ENCODE measurements at places on chromosomes 16 and 17.

- no peak for DNase-seq
Observed at GRCh38 chr16:648071-648780, 939 bp upstream of the WDR90 start.

- DNase-seq: no peak
Observed at GRCh38 chr17:44872131-44872768, 24.6 kb downstream of the HIGD1B start.

DNA sequence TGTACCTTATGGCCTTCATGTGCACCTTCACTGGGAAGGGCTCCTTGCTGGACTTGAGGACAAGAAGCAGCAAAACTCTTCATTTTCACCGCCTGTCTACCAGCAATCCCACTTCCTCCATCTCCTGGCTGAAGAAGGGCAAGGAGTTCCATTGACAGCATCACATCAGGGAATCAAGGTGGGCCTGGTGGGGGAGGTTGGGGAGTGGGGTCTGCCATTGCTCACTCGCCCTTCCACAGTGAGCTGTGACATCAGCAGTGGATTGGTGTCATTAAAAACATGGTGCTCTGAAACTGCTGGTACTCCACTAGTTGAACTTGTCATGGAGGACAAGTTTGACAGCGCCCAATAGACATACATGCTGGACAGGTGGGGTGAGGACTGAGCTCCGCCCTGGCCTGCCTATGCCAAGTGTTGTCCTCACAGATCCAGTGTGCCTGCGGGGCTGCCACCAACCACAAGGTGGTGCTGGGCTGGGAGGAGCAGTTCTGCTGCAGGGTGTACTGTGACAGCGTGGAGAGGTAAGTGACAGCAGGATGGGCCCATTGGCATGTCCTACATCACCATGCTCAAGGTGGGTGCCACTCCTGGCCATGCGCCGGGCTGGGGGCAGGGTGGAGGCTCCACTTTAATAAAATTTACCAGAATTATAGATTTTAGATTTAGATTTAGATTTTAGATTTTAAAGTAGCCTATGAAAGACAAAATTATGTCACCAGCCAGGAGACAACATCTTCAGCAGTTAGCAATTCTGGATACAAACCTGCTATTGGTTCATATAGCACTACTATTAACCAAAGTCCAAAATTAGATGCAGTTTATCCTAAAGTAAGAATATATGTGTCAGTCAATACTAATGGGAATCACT lies 1729.1 kb downstream of the TP53TG3F start:
- no peak for DNase-seq

- no peak for DNase-seq
Observed at GRCh38 chr16:12341423-12341822, 364.9 kb downstream of the SNX29 start.

DNA sequence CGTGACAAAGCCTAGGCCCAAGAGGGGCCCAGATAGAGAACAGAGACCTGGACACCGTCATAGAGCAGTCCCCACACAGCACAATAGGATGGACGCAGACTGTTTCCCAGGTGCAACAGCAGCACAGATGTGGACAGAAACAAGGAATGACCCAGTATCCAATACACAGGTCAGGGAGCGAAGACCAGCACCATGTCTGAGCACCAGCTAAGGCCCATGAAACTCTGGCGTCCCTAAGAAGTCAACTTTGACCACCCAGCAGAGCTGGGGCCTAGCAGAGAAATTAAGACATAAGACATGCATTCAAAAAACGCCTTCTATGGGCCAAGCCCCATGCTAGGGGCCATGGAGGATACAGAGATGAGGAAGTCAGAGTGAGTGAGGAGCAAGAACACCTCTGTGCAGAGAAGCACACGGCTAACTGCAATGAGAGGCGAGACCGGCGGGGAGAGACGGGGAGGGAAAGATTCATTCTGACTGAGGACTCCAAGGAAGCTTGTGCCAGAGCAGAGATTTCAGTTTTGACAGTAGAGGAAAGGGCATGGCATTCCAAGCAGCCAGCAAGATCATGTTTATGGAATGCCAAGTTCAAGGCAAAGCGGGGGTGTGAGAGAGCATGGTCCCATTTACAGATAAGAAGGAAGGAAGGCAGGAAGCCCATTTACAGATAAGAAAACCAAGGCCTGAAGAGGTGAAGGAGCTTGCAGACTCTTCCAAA lies 50.8 kb downstream of the PITPNM3 start:
- DNase-seq: no peak

DNA sequence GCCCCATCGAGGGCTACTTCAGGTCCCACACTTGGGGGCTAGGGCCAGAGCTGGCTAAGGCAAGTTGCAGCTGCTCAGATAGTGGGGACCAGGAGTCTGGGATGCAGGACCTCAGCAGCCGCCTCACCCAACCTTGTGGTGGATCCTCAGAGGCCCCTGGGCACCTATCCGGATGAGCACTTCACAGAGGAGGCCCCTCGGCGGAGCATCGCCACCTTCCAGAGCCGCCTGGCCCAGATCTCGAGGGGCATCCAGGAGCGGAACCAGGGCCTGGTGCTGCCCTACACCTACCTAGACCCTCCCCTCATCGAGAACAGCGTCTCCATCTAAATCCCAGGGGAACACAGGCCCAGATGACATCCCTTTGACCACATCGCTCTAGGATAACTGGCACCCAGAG lies 9.4 kb downstream of the ALOX15B start:
- no peak for DNase-seq

DNA sequence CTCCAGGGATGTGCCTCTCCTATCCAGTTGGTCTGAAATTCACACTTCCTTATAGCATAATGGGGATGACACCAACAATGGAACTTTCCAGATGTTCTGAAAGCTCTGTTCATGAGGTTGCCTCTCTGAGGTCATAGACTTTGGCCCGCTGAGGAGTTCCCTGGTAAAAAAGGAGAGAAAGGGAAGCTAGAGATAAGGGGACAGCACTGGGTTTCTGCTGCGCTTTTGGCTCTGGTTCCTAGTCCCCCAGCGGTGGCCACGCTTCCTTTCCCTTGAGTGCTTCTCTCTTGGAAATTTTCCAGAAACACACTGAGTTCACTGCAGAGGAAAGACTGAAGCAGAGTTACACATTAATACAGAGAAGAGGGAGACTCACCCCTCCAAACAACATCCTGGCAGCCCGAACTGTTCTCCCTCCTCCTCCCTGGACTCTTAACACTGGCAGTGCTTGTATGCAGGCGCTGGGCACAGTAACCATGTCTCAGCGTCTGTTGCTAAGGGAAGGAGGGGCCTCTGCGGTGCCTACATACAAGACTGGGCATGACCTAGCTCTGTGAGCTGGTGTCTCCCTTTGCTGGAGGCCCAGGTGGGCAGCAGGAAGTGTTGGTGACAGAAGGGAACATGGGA lies at the start of gene DNAH3:
DNAH3 (minus strand) TSS at position 472 of the 627 bp plus-strand sequence. CDS start 527 bp downstream, outside the sequence.
- DNase-seq: no peak

DNA sequence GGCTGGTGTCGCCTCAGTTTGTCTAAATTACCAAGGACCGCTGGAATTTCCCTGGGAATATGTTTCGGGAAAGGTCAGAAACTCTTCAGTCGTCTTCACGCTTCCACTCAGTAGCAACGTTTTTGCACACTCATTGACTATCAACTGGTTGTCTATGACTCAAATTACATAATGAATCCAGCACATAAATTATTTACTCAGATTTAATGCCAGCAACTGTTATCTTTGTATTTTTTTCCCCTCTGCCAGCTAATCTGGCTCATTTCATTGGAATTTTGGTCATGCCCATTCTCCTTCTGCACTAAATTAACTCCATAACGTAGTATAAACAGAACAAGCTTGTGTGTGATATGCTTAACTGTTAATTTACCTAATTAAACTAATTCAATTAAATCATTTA lies 372.7 kb upstream of the ZFHX3 start:
- no peak for DNase-seq

DNA sequence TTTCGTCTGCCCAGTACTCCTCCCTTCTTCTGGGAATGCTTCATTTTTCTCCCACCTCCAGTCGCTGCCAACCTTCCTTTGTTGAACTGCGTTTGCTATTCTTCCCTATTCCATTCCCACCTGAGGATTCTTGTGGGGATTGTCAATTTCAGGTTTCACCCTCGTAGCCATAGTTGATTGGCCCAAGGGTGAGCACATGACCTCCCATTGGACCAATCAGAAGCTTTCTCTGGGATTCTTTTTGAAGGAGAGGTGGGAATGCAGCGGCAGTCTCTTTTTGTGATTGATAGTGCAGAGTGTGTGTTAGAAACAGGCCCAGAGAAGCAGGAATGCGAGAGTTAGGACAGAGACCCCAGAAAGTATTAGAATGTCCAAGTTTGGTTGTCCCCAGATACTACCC lies 49.1 kb upstream of the GPRC5B start:
- no peak for DNase-seq

DNA sequence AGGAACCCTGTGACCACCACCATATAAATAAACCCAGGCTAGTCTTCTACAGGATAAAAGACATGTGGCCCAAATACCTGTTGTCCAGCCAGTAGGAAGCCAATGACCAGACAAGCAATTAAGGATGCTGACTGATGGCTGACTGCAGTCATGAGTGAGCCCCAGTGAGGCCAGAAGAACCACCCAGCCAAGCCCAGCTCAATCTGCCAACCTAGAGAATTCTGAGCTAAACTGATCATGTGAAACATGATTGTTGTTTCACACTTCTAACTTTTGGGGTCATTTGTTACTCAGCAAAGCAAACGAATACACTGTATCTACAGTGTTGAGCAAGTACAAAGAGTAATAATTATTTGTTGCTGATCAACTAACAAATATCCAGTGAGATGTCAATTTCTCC lies 86.4 kb downstream of the DNAH3 start:
- DNase-seq: no peak
